ENCODE measurements at places on chromosomes 13 and 19. TPM values are rescaled to one million over a fixed set of nuclear protein-coding genes. Genes with fewer than 3 reads are reported as not detected.

Gene KLHL1
- total RNA-seq, result not detected

Gene CC2D1A
- 39.4 TPM for total RNA-seq

- DNase-seq, result no peak
These were observed 20.9 kb downstream of the KLHL26 start for GRCh38 chr19:18657590-18658365.

GRCh38 chr19:43457809-43458208, 7.6 kb downstream of the LYPD3 start:
- DNase-seq, result no peak

DNA sequence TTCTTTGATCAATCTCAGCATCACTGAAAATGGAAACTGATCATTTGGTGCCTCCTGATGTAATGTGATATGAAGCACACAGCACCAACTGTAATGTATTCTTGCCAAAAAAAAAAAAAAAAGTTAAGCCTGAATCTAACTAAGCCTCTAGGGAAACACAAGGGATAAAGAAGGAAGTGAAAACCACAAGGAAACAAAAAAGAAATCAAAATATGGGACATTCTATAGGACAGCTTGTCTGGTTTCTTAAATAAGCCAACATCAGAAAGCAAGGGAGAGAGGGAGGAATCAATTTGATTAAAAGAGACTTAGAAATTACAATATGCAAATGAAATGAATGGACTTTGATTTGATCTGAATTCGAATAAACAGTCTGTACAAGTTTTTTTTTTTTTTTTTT, 20.6 kb upstream of the METTL21C start:
- no peak for DNase-seq

DNA sequence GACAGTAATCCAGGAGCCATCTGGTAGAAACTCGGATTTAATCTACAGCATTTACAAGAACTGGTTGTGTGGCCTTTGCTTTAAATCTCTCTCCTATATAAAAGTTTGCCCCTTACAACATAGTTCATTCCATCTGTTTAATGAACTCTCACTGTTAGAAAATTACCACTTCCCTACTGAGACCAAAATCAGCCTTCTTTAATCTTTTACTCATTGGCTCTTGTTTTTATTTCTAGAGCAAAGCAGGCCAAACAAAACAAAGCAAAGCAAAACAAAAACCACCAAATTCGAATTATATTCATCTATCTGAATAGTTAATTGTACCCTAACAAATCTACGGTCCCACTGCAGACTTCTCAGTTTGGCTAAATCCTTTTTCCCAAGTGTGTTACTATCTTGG, 127.0 kb downstream of the UGGT2 start:
- DNase-seq, result no peak

DNA sequence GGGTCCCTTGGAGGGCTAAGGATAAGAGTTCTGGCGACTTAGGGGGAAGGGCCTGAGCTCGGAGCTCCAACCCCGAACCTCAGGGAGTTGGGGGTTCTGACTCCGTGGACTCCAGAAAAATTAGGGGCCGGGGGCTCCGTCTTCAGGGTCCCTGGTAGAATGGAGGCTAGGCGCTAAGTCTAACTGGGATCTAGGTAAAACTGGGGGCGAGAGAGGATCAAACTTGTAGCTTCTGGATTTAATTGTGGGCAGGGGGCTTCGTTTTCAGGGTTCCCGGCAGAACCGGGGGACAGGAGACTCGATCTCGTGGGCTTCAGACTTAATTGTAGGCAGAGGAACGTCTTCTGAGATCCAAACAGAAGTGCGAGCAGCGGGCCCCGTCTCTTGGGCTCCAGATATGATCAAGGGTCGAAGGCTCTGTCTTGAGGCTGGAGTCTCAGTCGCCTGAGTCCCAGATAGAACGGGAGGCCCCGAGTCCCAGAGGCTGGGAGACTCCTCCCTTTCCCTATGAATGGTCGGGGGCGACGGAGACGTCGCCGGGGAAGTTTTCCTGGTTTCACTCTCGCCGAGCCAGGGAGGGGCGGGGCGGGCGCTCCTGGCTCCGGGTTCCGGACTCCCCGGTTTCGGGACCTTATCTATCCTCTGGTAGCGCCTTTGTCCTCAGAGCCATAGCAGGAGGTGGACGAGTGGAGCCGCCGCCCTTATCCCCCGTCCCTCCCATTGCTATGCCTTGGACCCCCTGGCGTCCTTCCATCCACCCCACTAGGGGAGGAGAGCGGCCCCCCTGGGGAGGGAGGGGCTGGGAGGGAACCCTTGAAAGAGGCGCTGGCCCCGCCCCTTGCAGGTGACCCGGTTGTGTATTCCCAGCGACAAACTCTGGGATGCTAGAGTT, 1.3 kb downstream of the NECTIN2 start:
- peak; percentile 16 for DNase-seq

DNA sequence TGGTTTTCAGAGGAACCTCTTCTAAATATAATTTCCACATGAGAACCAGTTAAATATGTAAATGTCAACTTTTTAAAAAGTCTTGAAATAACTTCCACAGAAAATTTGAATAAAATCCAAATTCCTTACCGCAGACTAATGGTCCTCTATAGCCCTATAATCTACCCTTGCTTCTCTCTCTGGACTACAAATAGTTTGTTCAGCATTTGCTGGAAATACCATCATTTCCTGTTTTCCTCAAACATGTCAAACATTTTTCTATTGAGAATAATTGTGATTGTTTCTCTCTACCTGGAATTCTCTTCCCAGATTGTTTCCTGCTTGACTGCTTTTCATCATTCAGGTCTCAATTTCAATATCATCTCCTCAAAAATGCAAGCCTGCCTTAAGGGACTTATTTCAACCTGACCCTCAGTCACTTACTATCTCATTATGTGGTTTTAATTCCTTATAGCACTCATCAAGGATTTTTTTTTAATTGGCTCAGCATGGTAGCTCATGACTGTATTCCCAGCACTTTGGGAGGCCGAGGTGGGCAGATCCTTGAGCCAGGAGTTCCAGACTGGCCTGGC, 898.9 kb upstream of the MIR17HG start:
- no peak for DNase-seq

DNA sequence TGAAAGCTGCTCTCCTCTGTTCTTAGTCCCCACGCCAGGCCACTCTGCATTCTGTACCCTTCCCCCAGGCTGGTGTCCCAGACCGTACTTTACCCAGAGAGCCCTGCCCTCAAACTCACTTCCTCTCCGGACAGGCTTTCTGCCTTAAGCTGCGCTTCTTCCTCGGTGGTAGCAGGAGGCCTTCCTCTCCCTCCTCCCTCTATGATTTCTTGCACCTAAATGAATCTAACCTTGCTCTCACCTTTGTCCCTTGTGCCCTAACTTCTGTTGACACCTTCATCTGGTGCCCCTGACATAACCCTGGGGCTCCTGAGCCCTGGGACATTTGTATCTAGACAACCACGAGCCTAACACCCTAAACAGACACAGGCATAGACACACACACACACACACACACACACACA, 29.6 kb upstream of the CEACAM21 start:
- DNase-seq, result no peak

Gene PNMA8B
- total RNA-seq, result 0.05 TPM

DNA sequence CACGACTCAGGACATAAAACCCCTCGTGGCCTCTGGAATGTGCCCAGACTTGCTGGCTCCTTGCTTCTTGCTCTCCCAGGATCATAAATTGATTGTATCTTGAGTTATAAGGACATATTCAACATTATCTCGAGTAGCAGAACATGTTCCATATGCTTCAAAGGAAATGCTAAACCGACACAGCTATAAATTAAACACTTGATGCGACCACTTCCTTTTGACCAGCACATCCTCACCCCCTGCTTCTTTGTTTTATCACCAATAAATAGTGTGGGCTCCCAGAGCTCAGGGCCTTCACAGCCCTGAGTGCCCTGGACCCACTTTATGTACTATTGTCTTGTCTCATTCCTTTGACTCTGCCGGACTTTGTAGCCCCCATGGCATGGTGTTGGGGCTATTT, 157.0 kb upstream of the PABPC3 start:
- DNase-seq, result no peak

- DNase-seq, result no peak
These were observed 222.5 kb downstream of the OXGR1 start for GRCh38 chr13:96771486-96772367.
